Right ventricle myocardium inferior (tissue), 1 donor: ENCODE measurements at places on chromosomes 5 and 9. TPM values are rescaled to one million over a fixed set of nuclear protein-coding genes. Genes with fewer than 3 reads are reported as not detected.

DNA sequence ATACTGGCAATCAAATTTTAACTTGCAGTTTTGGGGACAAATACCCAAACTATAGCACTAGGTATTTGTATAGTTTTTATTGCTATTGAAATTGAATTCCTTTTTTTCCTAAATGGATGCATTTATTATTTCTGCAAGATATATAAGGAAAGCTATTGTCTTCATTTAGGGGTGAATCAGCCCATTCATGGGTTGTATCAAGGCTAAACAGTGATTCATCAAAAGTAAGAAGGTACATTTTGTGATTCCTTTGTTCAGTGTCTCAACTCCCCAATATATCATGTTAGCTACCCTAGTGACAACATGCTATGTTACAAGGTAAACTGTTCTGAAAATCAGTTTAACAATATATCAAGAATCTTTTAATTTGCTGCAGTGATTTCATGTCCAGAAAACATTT, 185.7 kb downstream of the PLK2 start:
- DNase-seq = no peak

DNA sequence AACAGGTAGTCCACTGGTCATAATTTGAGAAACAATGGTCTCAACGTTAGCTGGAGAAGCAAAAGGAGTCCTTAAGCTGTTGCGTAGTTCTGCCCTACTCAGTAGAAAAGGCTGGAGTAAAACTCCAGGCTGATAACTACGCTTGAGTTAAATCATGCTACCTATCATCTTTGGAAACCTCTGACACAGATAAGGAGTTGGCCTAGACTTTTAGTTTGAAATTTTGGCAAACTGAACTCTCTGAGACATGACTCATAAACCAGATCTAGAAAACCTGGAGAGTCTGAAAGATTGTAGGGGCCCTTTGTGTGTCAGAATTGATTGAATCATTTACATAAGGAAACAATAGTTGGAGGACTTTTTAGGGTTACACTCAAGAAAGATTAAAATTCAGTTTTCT, 26.3 kb downstream of the NMUR2 start:
- DNase-seq = no peak

GRCh38 chr5:169860585-169860984, 119.7 kb downstream of the INSYN2B start:
- DNase-seq = no peak

DNA sequence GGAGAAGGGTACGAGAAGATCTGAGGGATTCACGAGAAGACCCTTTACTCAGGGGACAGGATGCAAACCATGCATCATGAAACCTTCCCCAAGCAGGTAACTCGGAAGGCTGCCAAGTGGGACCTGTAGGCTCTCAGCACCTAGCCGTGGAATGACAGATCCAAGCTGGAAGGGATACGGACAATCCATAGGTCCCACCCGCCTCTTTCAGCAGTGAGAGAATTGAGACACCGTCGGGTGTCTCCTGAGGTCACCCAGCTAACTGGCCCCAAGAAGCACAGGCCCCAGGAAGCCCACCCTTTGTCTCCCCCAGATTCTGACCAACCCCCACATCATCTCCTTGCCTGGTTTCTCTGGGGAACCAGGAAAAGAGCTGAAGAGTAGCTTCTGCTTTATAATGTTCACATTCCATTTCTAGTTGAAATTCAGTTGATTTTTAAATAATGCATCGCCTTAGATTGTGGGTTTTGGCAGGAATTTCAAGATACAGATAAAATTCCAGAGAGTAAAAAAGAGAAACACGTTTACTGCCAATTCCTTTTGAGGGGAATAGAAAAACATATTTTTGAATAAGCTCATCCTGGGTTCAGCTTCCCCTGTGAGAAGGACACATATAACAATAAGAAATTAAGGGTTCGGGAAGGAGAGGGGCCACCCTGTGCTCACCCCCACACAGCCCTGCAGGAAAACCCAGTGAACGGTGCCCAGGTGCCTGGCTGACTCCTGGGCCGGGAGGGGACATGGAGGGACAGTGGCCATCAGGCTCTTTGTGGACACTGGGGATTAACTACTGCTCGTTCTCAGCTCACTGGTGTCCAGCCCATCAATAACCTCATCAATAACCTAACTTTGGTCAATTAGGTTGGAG, 51.1 kb downstream of the NSUN2 start:
- no peak for DNase-seq

DNA sequence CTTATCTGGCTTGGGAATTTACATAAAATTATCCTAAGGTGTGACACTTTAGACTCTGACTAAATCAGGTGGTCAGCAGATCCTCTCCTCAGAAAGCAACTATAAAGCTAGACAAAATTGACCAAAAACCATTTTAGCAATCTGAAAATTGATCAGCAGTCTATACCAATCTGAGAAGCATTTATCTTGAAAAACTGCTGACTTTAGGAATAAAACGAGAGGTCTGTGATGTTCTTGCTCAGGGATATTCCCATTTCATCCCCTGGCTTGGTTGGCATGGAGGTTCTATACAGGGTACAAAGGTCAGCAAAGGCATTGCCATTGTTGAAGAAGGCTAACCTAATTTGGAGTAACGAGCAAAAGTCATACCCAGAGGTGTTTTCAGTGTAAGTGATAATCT, 11.7 kb downstream of the SPINK5 start:
- DNase-seq = no peak

Gene SLC46A2
- not detected for total RNA-seq

Gene PCDHGA2
- 6.2 TPM for total RNA-seq

Gene MPDZ
- 62.6 TPM for total RNA-seq

Gene GPR150
- total RNA-seq = not detected
